ENCODE measurements at places on chromosomes 13 and 19. TPM values are rescaled to one million over a fixed set of nuclear protein-coding genes. Genes with fewer than 3 reads are reported as not detected.

DNA sequence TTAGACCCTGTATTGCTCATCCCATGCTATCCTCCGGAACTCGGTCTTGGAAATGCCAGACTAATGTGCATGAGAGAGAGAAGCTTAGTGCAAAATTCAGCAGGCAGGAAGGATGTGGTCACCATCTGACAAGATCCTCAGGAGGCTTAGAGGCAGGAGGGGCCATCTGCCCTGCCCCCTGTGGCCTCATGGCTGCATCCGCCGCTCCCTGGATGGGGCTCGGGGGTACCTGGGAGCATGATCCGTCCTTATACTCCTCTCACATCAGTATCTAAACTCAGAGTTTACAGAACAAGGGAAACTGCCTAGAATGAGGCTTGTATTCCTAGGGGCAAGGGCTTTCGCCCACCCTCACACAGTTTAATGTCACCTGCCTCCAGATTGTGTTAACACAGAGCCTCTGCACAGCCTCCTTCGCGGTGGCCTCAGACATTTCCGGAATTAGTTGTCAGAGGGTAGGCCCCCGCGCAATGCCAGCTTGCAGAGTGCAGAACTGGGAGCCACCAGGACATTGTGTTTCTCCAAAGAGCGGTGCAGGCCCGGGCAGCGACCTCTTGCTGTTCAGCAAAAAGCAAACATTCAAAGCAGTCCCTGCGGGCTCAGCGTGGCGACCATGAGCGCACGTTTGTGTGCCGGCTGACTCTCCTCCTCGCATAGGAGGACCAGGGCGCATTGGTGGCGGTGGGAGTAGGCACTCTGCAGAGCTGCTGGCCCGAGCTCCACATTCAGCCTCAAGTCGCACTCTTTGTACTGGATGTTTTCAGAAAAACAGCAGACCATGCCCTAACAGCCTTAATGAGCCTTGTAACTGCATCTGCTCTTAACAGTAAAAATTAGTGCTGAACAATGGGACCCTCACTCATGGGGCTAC lies 39.1 kb downstream of the GPR12 start:
- H3K27me3 ChIP-seq: no peaks in the 10 kb centered on the region
- H3K27ac ChIP-seq: no peak overlapping the region
- H3K36me3 ChIP-seq: no peaks in the 10 kb centered on the region

DNA sequence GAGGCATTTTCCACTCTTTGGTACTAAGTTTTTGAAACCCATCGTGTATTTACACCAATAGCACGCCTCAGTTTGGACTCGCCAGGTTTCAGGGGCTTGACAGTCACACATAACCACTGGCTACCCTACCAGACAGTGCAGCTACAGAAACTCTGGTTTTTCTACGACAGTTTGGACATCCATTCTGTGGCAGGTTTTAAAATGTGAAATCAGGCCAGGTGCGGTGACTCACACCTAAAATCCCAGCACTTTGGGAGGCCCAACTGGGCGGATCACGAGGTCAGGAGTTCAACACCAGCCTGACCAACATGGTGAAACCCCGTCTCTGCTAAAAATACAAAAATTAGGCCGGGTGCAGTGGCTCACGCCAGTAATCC lies 13.2 kb downstream of the KDELR1 start:
- no peak overlapping the region for H3K27ac ChIP-seq
- no peak for DNase-seq
- H3K27me3 ChIP-seq: no peaks in the 10 kb centered on the region
- H3K4me3 ChIP-seq: no peak overlapping the region
- H3K4me1 ChIP-seq: no peaks in the 10 kb centered on the region

GRCh38 chr13:81488021-81488420 lies 1147.1 kb upstream of the SPRY2 start:
- no peaks in the 10 kb centered on the region for H3K27me3 ChIP-seq
- H3K27ac ChIP-seq: no peak overlapping the region

- H3K4me3 ChIP-seq: no peak overlapping the region
- DNase-seq: no peak
- no peaks in the 10 kb centered on the region for H3K4me1 ChIP-seq
- H3K27me3 ChIP-seq: no peaks in the 10 kb centered on the region
Measured at GRCh38 chr19:57002710-57003109, 117.1 kb upstream of the USP29 start.

DNA sequence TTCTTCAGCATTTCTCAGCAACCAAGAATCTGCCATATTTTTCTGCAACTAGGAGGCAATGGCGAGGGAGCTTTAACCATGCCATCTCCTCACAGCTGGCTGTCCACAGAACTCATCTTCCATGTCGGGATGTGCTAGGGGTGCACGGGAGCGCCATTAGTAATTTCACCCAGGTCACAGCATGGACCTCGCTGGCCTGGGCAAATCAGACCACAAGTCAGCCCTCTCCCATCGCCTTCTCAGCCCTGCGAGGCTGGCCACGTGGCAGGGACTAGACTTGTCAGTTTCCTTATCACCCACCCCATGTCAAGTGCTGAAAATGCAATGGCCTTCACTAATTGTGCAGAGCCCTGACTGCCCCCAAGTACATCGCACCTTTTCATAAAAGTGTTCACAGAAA lies 15.7 kb downstream of the COL4A1 start:
- H3K4me1 ChIP-seq: no peaks in the 10 kb centered on the region
- DNase-seq: no peak
- no peak overlapping the region for H3K4me3 ChIP-seq
- no peak overlapping the region for H3K27ac ChIP-seq
- H3K36me3 ChIP-seq: no peaks in the 10 kb centered on the region

DNA sequence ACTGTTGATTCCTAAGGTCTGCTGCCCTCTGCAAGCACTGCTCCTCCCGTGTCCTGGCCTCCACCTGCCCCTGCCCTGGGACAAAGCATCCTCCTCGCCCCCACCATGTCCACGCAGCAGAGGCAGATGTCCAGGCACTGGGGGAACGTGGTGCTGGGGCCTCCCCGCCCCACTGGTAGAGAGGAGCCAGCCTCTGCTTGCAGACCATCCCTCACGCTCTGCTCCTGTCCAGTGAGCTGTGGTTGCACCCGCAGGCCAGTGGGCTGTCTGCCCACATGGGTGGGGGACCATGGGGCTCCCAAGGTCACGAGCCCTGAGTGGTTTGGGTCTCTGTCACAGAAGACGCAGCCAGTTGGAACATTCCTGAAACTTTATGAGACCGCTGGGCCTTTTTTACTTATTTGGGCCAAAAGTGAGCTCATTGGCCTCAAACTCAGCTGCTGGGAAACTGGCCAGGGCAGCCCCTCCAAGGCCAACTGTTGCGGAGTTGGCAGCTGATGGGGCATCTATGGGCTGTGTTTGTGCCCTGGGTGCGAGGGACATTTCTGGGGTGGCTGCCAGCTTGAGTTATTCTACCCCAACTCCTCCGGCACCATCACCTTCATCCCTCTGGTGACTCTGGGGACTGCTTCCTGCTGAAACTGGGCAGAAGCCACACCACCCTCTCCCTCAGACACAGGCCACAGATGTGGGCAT lies 64.8 kb upstream of the F7 start:
- no peaks in the 10 kb centered on the region for H3K27me3 ChIP-seq
- no peak overlapping the region for H3K27ac ChIP-seq
- no peaks in the 10 kb centered on the region for H3K36me3 ChIP-seq

DNA sequence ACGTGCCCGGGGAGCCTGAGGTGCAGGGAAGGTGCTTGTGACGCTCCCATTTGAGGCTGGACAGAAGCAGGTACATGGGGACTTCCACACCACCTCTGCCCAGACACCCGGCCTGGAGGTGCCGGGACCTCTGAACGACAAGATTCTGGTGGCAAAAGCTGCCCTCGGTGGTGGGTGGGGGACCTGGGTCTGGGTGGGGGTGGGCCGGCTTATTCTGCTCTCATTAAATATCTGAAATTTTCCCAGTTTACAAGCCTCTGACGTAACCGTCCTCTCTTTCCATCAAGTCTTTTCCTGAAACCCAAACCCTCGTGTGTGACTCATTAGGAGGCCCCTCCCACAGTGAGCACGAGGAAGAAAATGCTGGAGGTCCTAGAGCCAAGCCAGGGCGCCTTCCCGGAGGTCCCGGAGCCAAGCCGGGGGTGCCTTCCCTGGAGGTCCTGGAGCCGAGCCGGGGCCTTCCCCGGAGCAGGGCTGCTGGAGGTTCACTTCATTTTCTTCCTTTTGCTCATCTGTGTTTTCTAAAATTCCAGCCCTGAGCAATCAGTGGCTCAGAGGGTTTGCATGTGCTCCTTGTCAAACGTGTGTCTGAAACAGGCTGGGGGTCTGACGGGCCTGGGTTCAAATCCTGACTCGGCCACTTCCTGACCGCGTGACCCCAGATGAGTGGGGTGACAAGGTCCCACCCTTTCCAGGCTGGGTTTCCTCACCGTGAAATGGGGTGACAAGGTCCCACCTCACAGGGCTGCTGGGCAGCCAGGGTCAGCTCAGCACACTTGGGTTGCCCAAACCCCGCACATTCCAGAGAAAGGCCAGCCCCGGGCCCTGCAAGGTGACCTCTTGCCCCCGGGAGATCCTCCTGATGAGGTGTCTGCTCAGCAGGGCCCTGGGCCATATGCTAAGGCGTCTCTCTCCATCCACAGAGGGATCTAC lies 10.0 kb downstream of the CFD start:
- H3K4me3 ChIP-seq: no peak overlapping the region
- peak overlapping the region; percentile 87 for H3K27ac ChIP-seq
- H3K4me1 ChIP-seq: no peaks in the 10 kb centered on the region
- H3K27me3 ChIP-seq: no peaks in the 10 kb centered on the region

DNA sequence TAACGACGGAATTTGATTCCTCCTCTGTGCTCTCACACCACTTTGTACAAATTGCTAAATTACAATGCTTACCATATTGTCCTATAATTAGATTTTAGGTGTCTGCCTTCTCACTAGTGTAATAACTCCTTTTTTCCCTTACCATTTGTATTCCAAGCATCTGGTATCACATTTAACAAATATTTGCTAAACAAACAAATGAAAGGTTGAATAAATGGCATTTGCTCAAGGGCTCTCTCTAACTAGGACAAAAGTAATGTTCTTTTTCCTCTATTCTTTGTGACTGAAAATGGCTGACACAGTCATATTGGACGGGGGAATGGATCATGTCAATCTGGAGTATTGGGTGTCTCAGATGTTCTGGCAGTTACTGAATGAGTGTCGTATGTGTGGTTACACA lies 99.7 kb downstream of the ENOX1 start:
- no peaks in the 10 kb centered on the region for H3K4me1 ChIP-seq
- no peak overlapping the region for H3K27ac ChIP-seq
- H3K36me3 ChIP-seq: no peaks in the 10 kb centered on the region
- no peak overlapping the region for H3K4me3 ChIP-seq
- H3K27me3 ChIP-seq: no peaks in the 10 kb centered on the region

DNA sequence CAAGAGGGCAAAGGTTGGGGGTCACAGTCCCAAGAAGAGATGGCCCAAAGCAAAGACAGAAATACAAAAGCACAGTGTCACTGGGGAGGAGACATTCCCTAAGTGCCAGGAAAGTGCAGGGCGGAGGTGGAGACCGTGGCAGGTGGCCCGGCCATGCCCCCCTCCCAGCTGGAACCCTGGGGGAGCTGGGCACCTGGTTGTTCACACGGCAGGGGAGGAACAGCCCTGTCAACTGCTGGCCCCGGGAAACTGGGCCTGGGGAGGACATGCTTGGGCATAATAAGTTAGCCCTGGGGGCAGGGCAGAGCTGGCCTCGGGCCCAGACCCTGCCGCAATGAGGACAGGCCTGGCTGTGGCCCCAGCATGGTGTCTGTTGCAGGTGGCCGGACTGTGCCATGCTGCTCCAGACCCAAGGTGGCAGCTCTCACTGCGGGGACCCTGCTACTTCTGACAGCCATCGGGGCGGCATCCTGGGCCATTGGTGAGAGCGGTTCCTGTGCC lies 7.4 kb downstream of the HPN start:
- H3K36me3 ChIP-seq: no peaks in the 10 kb centered on the region
- no peaks in the 10 kb centered on the region for H3K4me1 ChIP-seq

- no peaks in the 10 kb centered on the region for H3K36me3 ChIP-seq
- no peaks in the 10 kb centered on the region for H3K4me1 ChIP-seq
- no peak overlapping the region for H3K27ac ChIP-seq
- H3K4me3 ChIP-seq: no peak overlapping the region
- no peaks in the 10 kb centered on the region for H3K27me3 ChIP-seq
Measured at GRCh38 chr13:24263632-24264031, 45.7 kb upstream of the C1QTNF9 start.

DNA sequence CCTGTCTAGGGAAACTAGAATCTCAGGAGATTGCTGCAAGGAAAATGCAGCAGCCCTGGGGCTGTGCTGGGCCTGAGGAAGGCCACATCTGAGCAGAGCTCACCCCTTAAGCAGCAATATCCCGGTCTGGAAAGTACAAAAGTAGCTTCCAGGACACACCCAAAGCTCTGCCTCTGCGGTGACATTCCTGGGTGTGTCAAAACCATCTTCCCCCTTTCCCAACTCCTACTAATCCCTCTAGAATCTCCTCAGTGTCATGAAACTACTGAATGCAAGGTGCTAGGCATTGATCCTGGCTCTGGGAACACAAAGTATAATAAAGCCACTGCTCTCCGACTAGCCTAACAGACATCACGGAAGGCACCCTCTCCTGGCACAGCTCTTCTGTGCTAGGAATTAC lies 5.0 kb downstream of the PBX4 start:
- DNase-seq: no peak
- no peak overlapping the region for H3K4me3 ChIP-seq
- H3K27ac ChIP-seq: no peak overlapping the region

DNA sequence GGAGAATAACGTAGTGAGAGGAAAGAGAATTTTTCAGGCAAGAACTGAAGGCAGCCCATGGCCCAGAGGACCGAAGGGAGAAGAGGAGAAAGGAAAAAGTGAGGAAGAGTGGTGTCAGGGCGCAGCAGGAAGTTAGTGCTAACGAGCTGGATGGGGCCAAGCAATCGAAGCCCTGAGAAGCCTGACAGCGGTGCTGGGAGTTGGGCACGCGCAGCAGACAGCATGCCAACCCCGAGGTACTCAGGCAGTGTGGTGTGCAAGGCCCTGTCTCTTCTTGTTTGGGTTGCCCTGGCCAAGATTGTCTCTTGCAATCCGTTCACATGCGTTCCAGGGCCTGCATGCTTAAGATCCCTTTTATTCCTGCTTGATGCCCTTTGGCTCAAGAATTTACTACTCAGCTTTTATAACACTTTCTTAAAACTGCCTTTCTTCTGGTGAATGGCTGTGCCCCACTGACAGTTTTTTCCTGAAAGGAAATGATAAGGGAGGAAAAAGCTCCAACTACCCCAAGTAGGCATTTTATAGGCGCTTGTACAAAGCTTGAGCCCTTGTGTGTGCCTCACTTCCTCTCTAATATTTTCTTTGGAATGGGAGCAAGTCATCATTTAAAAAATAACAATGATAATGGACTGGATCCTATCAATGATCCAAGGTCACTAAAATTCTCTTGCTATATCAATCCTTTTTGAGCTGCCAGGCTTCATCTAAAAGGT lies 115.4 kb downstream of the FLT1 start:
- no peaks in the 10 kb centered on the region for H3K36me3 ChIP-seq
- H3K27me3 ChIP-seq: no peaks in the 10 kb centered on the region
- no peaks in the 10 kb centered on the region for H3K4me1 ChIP-seq
- H3K27ac ChIP-seq: no peak overlapping the region

The CRLF1 gene
- total RNA-seq: 21.0 TPM

The USHBP1 gene
- 8.8 TPM for total RNA-seq

The GET3 gene
- 50.8 TPM for total RNA-seq

The KLK7 gene
- 103 TPM for total RNA-seq

The ADAT3 gene
- total RNA-seq: 5.4 TPM

The LGALS7 gene
- total RNA-seq: 1.5 TPM

The RUBCNL gene
- 2.1 TPM for total RNA-seq

Measured in breast epithelium (tissue), 4 donors.